ENCODE measurements at places on chromosomes 16 and 17.
A peak's percentile ranks its signal among the peaks of the same experiment; 100 is the strongest.

DNA sequence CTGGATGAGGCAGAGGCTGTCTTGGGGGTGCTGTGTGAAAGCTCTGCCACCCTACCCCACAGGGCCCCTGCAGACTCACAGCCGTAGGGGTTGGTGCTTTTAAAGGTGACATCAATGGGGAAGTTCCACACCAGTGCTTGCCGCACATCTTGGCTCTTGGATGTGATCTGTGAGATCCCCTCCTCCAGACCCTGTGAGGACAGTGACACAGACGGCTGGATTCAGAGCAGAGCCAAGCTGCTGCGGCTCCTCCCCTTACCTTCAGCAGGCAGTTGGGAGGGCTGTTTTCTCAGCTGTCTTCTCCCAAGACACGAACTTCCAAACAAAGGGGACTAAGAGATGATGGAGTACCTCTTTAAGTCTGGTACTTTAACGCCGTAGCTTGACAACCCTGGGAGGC, 4.8 kb downstream of the B9D1 start:
- peak; percentile 7 for DNase-seq

DNA sequence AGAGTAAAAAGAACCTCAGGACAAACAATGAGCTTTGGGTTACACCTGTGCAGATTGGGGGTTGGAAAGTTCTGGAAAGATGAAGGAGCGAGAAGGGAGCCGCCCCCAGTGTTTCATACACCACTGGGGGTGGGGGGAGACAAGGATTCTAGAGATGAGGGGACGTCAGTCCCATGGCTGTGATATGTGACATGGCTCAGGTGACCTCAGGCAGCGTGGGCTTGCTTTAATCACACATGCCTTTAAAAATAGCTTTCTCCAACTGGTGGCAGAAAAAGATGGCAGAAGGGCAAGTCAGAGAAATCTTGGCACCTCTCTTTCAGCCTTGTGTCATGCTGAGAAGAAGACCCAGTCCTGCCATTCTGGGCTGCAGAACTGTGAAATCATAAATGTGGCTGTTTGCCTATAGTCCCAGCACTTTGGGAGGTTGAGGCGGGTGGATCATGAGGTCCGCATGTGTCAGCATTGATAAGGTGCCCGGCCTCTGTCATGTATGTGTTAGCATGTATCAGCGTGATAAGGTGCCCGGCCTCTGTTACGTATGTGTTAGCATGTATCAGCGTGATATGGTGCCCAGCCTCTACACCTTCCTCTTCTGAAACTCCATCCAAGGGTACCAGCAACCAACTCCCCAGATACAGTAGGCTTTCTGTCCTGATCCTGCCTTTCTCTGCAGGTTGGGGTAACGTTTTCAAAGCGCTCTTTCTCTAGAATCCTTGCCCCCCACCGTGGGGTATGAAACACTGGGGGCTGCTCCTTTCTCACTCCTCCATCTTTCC, 25.0 kb downstream of the WIPI1 start:
- no peak for DNase-seq

DNA sequence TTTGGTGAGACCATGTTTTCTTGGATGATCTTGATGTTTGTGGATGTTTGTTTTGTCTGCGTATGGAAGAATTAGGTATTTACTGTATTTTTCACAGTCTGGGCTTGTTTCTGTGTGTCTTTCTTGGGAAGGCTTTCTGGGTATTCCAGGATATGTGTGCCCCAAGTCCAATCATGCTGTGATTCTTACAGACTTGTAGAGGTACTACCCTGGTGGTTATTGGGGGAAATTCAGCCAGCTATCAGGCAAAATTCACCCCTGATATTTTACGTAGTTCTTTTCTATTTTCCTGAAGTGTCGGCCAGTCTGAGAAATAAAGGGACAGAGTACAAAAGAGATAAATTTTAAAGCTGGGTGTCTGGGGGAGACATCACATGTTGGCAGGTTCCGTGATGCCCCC, 33.4 kb upstream of the ARL4D start:
- no peak for DNase-seq

- DNase-seq: no peak
These were observed 1.2 kb upstream of the TMEM88 start for GRCh38 chr17:7853691-7854038.

DNA sequence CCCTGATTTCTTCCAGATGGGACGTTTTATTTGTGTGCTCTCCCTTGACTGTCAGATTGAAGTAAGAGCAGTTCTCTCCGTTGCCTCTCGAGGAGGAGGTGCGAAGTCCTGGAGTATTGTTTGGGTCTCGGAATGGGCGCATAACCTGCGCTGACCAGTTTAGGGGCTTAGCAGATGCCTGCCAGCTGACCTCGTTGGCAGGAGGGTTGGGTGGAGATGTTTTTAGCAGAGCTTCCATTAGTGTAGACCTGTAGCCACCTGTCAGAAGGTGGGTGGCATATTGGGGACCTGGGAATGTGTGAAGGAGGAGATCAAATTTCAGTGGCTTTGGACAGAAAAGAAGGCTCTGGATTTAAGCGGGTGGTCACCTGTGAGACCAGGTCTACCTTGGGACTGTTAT, 3.6 kb downstream of the RASD1 start:
- no peak for DNase-seq

DNA sequence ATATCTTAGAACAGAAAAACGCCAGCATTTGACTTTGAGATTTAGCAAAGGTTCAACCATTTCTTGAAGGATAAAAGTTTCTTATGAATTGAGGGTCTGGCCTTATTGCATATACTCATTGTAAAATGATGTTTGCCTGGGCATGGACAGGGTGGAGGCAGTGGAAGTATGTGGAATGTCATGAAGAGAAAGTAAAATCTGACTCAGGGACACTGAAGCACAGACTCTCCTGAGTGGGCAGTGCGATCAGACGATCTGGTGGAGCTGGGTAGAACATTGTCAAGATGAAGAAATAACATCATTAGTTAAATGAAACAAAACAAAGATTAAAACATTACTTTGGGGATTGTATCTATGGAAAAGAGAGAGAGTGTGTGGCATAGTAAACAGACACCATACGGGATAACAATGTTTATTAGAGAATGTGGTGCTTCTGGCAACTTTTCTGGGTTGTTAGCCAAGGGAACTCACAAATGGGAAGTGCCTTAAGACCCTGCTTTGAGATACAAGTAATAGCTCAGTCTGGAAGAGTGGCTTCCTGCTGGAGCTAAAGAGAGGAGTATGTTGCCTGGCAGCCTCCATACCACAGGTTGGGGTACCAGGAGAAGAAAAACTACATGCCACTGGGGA, 4.4 kb downstream of the MAP3K3 start:
- DNase-seq: no peak

- no peak for DNase-seq
These were observed 2.9 kb downstream of the KRT28 start for GRCh38 chr17:40796846-40797245.

GRCh38 chr16:79800016-79800608, 199.6 kb upstream of the MAF start:
- DNase-seq: no peak

DNA sequence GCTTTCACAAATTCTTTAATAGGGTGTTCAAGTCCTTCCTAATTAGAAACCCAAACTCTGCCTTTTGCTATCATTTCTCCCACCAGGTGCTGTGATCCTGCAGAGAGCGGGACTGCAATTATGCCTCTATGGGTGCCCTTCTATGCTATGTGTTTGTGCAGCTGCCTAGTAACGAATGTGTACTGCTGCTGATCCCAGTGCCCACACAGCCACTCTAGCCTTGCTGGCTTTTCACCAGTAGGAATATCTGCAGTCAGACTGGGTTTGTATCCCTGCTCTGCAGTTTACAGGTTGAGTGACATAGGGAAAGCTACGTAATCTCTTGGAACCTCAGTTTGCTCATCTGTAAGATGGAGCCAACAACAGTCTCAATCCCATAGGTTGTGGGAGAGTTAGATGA, 179.6 kb upstream of the IRX3 start:
- DNase-seq: no peak

GRCh38 chr17:37848690-37849616, 75.3 kb upstream of the TBC1D3K start:
- peak; percentile 46 for DNase-seq

DNA sequence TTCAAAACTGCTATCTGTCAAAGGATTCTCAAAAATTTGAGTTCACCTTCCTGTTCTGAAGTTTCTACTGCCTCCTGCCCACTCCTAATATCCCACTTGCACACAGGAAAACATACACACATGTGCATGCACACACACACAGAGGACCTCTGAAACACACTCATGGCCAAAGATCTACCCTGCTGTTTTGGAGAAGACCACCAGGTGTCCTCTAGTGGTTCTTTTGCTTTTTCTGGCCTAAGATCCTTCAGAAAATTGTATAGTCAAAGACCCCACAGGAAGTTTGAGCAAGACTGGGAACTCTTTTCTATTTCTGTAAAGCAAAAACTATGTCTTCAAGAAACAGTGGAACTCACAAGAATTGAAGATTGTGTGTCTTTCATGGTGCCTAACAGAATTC, 90.2 kb downstream of the CDH8 start:
- no peak for DNase-seq

- DNase-seq: no peak
These were observed 228.5 kb downstream of the RBFOX3 start for GRCh38 chr17:79382313-79382712.

DNA sequence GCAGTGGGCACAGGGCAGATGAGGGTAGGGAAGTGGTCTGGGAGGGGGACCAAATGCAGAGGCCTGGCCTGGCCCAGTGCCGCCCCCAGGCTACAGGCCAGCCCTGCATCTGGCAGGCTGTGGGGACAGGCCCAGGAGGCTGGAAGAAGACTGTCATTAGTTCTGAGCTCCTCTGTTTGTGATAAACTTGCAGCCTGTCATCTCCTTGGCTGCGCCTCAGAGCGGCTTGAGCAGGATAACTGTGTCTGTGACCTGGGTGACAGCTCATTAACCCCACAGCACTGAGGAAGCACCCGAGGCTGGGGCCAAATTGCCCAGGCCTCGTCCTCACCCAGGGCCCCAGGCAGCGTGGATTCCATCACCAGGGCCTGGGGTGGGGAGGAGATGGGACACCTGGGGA, 23.9 kb downstream of the ABCC3 start:
- no peak for DNase-seq

DNA sequence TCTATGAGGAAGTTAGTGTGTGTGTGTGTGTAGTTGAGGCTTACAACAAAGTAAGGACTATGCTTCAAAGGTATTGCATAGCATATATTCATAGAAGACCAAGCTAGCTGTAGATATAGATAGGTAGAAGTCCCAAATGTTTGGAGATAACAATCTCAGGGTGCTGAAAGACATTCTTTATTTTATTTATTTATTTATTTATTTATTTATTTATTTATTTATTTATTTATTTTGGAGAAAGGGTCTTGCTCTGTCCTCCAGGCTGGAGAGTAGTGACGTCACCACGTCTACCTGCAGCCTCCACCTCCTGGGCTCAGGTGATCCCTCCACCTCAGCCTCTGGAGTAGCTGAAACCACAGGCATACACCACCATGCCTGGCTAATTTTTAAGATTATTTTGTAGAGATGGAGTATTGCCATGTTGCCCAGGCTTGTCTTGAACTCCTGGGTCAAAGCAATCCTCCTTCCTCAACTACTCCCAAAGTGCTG, 284.6 kb upstream of the KIF2B start:
- no peak for DNase-seq

GRCh38 chr16:15054357-15055140, 1.3 kb downstream of the NTAN1 start:
- DNase-seq: no peak

DNA sequence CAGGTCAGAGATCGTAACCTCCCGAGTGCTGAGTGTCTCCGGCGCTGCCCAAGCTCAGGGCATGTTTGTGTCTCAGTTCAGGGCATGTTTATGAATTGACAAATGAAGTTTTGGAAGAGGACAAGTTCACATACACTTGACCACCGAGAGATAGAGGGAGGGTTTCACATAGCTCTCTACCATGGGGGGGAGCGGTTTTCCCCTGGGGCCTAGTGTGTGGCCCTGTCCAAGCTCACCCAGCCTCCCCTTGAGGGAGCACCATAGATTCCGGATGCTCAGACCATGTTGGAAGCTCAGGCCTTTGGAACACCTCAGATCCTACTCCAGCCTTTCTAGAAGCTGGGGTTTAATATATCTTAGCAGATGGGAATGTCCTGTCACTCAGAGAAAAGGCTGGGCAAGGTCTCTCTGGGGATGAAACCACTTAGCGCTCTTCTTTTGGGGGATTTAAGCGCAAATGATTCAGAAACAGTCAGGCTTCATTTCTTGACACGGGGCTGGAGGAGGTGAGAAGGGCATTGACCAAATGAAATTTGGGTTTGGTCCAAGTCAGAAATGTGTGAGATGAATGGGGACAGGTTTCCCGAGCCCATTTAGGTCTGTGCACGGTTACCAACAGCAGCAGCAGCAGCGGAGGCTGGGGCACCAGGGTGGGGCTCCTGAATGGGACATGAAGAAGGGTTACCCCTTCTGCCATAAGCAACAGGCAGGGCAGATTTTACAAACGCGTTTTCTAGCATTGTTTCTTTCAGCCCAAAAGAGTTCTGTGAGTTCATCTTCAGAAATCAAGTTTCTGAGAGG, 96.6 kb downstream of the METRNL start:
- no peak for DNase-seq

DNA sequence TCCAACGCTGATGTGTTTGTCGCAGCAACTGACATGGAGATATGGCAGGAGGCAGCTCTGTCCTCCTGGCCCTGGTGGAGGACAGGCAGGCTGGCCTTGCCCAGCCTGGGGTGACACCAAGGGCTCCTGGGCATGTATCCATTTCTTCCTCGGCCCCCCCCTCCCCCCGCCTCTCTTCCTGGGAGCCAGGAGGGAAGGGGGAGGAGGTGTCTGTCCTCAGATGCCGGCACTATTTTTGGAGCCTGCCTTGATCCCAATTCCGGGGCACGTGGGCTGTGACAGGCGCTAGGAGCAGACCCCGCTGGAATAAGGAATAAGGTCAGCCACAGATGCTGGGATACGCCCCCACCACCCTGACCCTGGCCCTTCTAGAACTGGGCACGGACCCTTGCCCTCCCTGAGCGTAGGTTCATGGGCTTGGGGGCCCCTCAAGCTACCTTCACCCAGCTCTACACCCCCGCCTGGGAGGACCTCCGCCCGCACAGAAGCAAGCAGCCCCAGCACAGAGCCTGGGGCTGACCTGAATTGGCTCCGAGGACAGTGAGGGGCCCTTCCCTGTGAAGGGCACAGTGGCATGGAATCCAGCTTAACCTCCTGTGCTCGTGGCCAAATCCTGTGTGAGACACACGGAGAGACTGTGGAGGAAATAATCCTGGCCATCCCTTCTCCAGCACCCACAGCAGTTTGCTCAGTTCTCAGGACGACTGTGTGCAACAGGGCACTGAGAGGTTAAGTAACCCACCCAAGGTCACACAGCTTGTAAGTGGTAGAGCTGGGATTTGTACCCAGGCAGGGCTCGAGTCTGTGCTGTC, 24.1 kb downstream of the SEC14L5 start:
- DNase-seq: no peak

All from activated T-cell treated with anti-CD3 and anti-CD28 coated beads, Interleukin-2, amount 50 U/mL, for 24 hours (primary cell).